Lung (tissue), 17 donors: ENCODE measurements at places on chromosomes 12 and 14. TPM values are rescaled to one million over a fixed set of nuclear protein-coding genes. Genes with fewer than 3 reads are reported as not detected.
A peak's percentile ranks its signal among the peaks of the same experiment; 100 is the strongest.

C14orf39 gene
- 1.1 TPM for total RNA-seq

MLEC gene
- 161 TPM for total RNA-seq

KCNC2 gene
- total RNA-seq = 0.06 TPM

RNASE1 gene
- 773 TPM for total RNA-seq

CPNE6 gene
- not detected for total RNA-seq

DNA sequence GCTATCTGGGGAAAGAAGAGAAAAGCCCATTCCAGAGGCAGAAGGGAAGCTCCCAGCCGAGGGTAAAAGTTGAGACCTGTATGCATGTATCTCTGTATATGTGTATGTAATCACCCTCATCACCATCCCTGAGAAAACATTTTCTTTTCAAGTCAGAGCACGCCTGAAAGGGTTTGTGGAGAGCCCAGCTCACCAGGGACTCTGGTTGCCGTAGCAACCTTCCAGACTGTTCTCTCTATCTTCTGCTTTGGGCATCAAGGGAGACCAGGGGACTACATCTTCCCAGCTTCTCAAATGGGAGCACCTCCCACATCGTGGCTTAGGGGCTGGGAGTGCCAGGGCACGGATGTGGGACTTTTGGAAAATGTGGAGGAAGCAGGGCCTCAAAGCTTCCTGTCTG lies 93.5 kb downstream of the GALNT8 start:
- no peaks in the 10 kb centered on the region for H3K36me3 ChIP-seq
- H3K4me3 ChIP-seq = no peak overlapping the region
- H3K4me1 ChIP-seq = no peaks in the 10 kb centered on the region
- no peak overlapping the region for H3K27ac ChIP-seq
- DNase-seq = no peak

GRCh38 chr12:109345428-109345827 lies 2.3 kb upstream of the MYO1H start:
- no peaks in the 10 kb centered on the region for H3K36me3 ChIP-seq
- DNase-seq = no peak
- H3K4me3 ChIP-seq = no peak overlapping the region
- no peaks in the 10 kb centered on the region for H3K4me1 ChIP-seq
- H3K27me3 ChIP-seq = no peaks in the 10 kb centered on the region

DNA sequence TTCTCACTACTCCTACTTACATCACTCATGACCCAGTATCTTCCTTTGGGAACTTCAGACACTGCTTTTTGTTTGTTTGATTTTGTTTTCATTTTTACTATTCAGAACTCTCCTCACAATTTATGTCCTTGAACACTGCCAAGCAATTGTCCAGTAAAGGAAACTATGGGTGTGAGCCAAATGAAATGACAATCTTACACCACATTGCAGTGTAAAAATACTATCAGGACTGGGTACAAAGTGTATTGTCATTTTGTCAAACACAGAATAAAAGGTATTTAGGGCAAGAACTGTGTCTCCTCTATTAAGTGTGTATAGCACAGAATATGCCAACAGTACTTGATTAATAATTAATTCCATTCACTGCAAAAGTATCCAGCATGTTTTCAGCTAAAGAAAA lies 199.3 kb downstream of the ALG10B start:
- no peaks in the 10 kb centered on the region for H3K27me3 ChIP-seq
- no peaks in the 10 kb centered on the region for H3K36me3 ChIP-seq
- no peaks in the 10 kb centered on the region for H3K4me1 ChIP-seq
- no peak overlapping the region for H3K4me3 ChIP-seq

DNA sequence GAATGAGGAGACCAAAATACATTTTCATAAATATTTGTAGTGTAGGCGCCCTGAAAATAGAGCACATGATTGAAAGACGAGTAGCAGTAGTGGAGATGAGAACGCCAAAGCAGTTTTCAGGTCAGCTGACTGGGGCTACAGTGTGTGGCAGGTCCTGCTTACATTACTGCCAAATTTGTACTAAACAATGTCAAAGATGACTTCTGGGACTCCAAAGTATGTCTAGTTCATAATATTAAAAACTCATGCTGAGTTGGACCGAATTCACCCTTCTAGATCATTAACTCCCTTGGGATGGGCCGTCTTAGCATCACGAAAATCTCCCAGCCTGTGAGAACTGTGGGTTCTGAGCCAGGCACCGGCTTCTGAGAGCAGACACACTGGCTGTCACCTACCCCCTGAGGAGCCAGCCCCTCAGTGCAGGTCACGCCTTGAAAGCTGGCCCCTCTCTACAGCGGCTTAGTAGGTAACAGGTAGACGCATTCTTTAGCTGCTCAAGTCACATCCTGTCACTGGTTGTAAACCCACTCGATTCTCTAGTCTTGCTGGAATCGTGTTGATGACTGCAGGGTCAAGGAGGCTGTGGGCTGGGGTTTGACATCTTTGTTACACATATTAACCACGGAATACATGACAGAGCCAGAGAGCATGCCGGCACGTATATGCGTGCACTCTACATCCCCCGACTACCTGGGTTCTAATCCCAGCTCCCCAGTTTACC lies 210.4 kb downstream of the ETV6 start:
- no peak overlapping the region for H3K27ac ChIP-seq
- no peaks in the 10 kb centered on the region for H3K4me1 ChIP-seq
- peaks cover 11% of the 10 kb centered on the region for H3K36me3 ChIP-seq
- DNase-seq = no peak

- H3K36me3 ChIP-seq = no peaks in the 10 kb centered on the region
- peaks cover 24% of the 10 kb centered on the region for H3K4me1 ChIP-seq
- H3K27me3 ChIP-seq = no peaks in the 10 kb centered on the region
- no peak overlapping the region for H3K4me3 ChIP-seq
- no peak overlapping the region for H3K27ac ChIP-seq
- DNase-seq = peak; percentile 32
These were observed 20.5 kb downstream of the ACTN1 start for GRCh38 chr14:68958553-68958952.

DNA sequence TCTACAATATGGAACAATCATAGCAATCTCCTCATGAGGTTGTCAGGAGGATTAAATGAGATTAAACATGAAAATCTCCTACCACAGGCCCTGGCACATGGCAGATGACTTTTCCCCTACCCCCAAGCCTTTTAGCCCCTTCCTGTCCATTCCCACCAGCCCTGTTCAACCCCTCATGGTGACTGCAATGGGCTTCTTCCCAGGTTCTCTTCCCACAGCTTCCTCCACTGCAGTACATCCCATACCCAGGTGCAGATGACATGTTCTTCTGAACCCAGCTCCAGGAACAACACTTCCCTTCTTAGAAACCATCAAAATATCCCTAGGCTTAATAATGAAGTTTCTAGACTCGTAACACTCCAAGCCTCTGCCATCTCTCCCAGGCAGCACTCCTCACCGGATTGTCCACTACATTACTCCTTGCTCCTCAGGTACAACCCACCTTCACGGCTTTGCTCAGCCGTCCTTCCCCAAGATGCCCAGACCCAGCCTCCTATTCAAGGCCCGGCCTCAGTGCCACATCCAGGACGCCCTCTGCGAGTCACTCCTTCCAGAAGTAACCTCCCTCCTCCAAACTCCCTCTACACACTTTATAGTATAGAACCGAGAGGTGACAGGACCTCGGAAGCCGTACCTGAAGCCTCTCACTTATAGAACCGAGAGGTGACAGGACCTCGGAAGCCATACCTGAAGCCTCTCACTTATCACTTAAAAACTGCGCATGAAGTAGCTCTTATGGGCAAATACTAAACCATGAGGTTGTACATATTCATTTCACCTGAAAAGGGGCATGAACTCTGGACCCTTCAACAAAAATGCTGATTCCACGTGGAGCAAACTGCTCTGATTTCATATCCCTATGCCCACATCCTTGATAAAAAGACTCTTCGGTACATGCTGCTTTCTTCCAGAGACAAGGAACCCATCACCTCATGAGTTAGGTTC lies 1.5 kb downstream of the CRACR2A start:
- H3K36me3 ChIP-seq = no peaks in the 10 kb centered on the region
- no peak overlapping the region for H3K27ac ChIP-seq
- no peak for DNase-seq
- no peak overlapping the region for H3K4me3 ChIP-seq
- H3K4me1 ChIP-seq = peaks cover 9% of the 10 kb centered on the region
